ENCODE measurements at places on chromosomes 16 and 17. TPM values are rescaled to one million over a fixed set of nuclear protein-coding genes. Genes with fewer than 3 reads are reported as not detected.

- DNase-seq, result no peak
These were observed 68.4 kb upstream of the NKD1 start for GRCh38 chr16:50479771-50480170.

GRCh38 chr16:16143038-16143763 is 80.1 kb downstream of the ABCC6 start:
- peak; percentile 57 for DNase-seq

DNA sequence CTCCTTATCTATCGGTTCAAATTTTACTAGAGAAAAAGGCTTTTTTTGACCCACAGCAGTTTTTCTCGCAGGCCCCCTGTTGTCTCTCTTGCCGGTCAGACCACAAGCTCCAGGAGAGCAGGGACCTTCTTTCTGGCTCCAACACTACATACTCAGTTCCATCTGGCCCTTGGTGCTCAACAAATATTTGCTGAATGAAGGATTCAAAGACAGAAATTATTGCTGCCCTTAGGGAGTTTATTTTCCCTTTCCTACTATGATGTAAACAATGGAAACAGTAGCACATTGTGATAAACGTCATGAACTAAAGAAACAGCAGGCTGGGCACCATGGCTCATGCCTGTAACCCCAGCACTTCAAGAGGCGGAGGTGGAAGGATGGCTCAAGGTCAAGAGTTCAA is 59.0 kb upstream of the ATP2A3 start:
- no peak for DNase-seq

DNA sequence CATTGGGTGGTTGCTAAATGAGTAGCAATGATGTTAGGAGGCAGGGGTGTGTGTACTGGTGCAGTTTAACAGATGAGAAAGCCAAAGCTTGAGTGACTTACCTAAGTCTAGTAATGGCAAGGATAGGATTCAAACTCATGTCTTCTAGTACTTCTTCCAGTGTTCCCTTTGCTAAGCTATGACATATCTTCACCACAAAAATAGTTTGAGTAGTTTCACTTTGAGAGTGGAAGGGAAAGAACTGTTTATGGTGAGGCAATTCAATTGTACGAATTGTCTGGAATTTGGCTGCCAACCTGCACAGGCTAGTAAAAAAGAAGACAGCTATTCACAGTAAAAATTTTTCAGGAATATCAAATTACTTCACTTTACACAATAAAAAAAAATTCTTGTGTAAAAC is 138.0 kb downstream of the NLK start:
- no peak for DNase-seq

DNA sequence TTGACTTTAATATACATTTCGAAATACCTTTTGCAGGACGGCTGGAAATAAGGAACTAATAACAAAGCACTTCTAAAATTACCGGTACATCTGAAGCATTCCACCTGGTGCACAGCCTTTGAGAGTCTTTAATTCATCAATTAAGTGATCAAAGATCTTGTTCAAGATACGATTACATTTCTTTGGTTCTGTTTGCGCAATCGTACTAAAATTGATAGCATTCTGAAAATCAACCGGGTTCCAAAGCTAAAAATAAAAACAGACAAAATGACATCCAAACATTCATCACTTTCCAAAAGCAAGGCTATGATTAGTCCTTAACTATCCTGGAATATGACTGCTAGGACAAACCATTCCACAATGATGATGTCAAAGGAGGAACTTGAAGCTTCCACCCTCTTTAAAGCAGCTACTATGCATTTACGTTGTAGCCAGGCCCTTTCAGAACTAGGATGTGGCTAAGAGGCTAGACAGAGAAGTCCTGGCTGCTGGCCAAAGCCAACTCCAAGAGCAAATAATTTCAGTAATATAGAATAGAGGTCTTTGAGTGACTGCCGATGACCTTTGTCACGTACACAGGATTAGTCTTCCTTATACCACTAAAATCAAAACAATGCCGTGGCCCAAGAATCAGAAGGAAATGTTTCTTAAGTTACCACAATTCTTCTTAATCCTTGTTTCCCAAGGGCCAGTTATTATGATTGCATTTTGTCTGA is 299.8 kb upstream of the PSMD7 start:
- DNase-seq, result no peak

GRCh38 chr16:11797957-11798299 is 870 bp upstream of the ZC3H7A start:
- DNase-seq, result no peak

DNA sequence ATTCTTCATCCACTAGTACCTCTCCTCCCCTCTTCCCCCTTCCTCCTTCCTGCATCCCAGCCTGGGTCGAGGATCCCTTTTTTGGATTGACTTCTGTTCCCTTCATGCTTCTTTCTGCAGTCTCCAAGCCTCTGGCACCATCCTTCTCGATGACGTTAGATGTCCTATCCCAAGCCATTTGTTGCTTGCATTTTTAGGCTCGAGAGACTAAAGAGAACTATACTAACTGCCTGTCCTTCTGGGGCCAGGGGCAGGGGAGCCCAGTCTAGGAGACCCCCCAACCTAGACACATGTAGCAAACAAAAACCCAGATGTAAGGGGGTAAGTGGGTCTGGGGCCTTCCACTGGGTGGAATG is 23.9 kb downstream of the UNK start:
- DNase-seq, result no peak

Gene HS3ST3B1
- total RNA-seq, result 2.1 TPM

Gene CXCL16
- total RNA-seq, result 32.3 TPM

Gene C17orf50
- not detected for total RNA-seq

Gene ITGAD
- total RNA-seq, result not detected

Gene ZDHHC1
- 7.3 TPM for total RNA-seq

Gene GNGT2
- total RNA-seq, result 1.4 TPM

Gene PSME3
- 126 TPM for total RNA-seq
